Pancreas (tissue), 10 donors: ENCODE measurements at places on chromosomes 7 and 10. TPM values are rescaled to one million over a fixed set of nuclear protein-coding genes. Genes with fewer than 3 reads are reported as not detected.

GRCh38 chr7:88111140-88111743, 108.6 kb downstream of the SRI start:
- no peak for DNase-seq

- no peak for DNase-seq
These were observed 187.9 kb upstream of the MALRD1 start for GRCh38 chr10:18860631-18861240.

DNA sequence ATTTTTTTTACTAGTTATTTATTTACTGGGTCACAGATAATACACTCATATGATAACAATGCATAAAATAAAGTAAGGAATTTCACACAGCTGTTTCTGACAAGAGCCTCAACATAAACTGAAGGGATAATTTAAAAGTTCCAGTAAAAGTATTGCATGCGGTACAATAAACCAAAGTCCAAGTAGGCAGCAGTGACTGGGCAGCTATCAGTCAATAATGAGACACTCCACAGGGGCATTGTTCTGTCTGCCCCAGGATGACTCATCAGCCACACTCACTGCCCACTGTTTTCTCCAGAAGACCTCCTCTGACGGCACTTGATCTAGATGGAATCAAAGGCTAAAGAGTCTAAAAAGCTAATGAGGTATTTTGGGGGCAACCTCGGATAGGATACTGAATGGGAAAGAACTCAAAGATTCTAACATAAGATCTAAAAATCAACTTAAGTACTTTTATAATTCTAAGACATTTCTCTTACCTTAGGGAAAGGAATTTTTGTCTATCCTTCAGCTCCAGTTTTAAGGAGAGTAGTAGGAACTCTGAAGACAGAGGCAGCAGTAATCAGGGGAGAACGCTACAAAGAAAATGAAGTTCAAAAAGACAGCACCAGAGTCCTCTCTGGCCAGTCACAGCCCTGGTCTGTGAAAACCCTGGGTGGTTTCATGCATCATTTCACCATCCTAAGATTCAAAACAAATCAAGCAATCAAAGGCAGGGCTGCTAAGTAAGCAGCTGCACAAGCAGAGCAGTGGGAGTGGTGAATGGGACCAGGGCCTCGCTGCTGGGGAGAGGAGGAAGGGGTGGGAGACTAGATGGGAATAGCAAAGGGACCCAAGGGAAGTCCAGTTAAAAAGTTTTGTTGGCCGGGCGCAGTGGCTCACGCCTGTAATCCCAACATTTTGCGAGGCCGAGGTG, 175.1 kb downstream of the AVL9 start:
- no peak for DNase-seq

DNA sequence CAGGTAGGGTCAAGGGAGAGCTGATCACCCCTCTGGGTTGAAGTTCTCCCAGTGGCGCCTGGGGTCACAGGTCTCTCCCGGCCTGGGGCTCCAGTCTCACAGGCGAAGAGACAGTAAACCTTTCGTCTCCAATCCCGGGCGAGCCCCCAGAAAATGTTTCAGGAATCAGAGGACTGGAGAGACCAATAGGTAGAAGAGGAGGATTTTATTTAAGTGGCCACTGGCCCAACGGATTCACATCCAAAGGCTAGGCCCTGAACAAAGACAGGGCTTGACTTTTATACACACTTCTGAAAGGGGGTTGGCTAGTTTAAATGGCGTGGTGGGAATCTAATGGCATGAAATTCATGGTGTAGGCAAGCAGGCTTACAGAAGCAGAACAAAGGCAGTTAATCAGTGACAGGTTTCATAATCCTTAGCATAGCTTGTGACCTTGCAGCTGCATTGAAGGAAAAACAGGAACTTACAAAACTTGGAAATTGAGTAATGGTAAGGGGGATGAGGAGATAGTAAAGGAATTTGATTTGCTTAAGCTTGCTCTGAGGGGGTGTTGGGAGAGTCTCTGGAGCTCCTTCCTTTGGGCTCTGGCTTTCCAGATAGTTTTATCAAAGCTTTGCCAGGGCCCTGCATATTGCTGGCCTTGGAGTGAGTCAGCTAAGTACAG, 105.5 kb downstream of the TRIM24 start:
- DNase-seq, result no peak

DNA sequence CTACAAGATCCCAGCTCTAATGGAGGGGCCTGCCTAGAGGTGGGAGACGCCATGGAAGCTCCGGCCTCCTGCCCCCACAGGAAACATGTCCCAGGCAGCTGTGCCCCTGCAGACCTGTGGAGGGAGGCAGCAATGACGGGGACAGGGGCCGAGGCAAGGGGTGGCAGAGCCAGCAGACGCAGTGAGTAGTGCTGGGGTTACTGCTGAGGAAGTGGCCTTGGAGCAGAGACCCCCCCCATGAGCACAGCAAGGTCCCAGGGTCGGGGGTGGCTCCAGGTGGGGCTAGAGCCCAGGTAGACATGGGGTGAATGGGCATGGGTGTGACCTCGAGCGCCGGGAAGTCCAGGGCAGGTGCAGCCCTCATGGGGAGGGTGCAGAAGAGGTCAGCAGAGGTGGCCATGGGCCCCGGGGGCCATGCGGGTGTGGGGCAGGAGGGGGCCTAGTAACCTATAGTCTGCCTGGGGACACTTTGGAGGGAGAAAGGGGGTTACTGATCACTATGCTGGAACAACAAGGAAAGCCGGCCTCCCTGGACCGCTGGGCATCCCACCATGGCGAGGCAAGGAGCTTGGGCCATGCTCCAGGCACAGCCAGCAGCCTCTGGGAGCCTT, 45.5 kb downstream of the JAKMIP3 start:
- peak; percentile 39 for DNase-seq

DNA sequence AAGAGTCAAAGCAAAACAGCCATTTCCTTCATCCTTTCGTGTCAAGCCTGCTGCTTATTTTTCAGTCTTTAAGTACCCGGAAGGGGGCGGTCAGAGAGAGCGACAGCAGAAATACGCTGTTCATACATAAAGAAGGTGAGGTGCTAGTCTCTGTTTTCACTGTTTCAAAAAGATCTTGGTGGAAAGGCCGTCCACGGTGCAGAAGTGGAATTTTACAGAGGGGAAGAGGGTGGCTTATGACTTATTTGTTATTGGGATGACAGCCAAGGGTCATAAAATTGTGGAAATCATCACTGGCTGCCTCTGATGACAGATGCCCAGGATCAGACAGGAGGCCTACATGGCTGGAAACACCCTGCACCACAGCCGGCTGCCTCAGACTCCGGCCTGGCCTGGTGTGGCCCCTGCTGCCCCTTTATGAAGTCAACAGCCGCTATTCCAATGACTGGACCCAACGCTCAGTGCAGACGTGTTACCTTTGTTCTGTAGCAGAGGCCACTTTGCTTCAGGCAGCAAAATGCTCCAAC, 57.0 kb downstream of the HIPK2 start:
- DNase-seq, result no peak

GRCh38 chr7:16846601-16847165, 35.1 kb downstream of the AGR3 start:
- DNase-seq, result no peak

- peak; percentile 31 for DNase-seq
These were observed at the start of gene TBX20 for GRCh38 chr7:35253710-35254495. TBX20 (minus strand) TSS chr7:35254100; CDS start chr7:35253620, 480 bp downstream.

GRCh38 chr10:99785646-99786045, 3.2 kb downstream of the ABCC2 start:
- no peak for DNase-seq

GRCh38 chr10:113504423-113504822, 48.4 kb upstream of the HABP2 start:
- DNase-seq, result no peak

- no peak for DNase-seq
These were observed 87.6 kb downstream of the NT5C2 start for GRCh38 chr10:103105462-103105861.

CC2D2B gene
- 0.55 TPM for total RNA-seq

ASB10 gene
- not detected for total RNA-seq

TMEM72 gene
- 2.3 TPM for total RNA-seq

LRRN3 gene
- 1.3 TPM for total RNA-seq

MOGAT3 gene
- total RNA-seq, result not detected
